ENCODE measurements at places on chromosomes 4 and X. TPM values are rescaled to one million over a fixed set of nuclear protein-coding genes. Genes with fewer than 3 reads are reported as not detected.

- no peaks in the 10 kb centered on the region for H3K36me3 ChIP-seq
- no peak overlapping the region for H3K27ac ChIP-seq
- no peaks in the 10 kb centered on the region for H3K27me3 ChIP-seq
- H3K4me1 ChIP-seq: no peaks in the 10 kb centered on the region
- no peak overlapping the region for H3K4me3 ChIP-seq
Observed at GRCh38 chr4:147725673-147726072, 6.2 kb upstream of the ARHGAP10 start.

Gene ATP1B4
- total RNA-seq: not detected

- H3K36me3 ChIP-seq: no peaks in the 10 kb centered on the region
- H3K4me3 ChIP-seq: no peak overlapping the region
- no peak overlapping the region for H3K27ac ChIP-seq
- H3K27me3 ChIP-seq: no peaks in the 10 kb centered on the region
- no peak for DNase-seq
- no peaks in the 10 kb centered on the region for H3K4me1 ChIP-seq
Observed at GRCh38 chr4:127344071-127344470, 288.7 kb upstream of the INTU start.

GRCh38 chrX:20320461-20321159, 53.9 kb upstream of the RPS6KA3 start:
- no peaks in the 10 kb centered on the region for H3K27me3 ChIP-seq
- DNase-seq: no peak
- no peaks in the 10 kb centered on the region for H3K36me3 ChIP-seq
- no peak overlapping the region for H3K27ac ChIP-seq

- H3K36me3 ChIP-seq: no peaks in the 10 kb centered on the region
- DNase-seq: no peak
- H3K27ac ChIP-seq: no peak overlapping the region
- no peaks in the 10 kb centered on the region for H3K4me1 ChIP-seq
Observed at GRCh38 chr4:184548648-184549341, 74.4 kb upstream of the IRF2 start.

GRCh38 chrX:149720021-149720689, 8.3 kb downstream of the MAGEA11 start:
- H3K4me1 ChIP-seq: no peaks in the 10 kb centered on the region
- H3K27ac ChIP-seq: no peak overlapping the region
- no peaks in the 10 kb centered on the region for H3K27me3 ChIP-seq
- H3K36me3 ChIP-seq: no peaks in the 10 kb centered on the region
- H3K4me3 ChIP-seq: no peak overlapping the region

DNA sequence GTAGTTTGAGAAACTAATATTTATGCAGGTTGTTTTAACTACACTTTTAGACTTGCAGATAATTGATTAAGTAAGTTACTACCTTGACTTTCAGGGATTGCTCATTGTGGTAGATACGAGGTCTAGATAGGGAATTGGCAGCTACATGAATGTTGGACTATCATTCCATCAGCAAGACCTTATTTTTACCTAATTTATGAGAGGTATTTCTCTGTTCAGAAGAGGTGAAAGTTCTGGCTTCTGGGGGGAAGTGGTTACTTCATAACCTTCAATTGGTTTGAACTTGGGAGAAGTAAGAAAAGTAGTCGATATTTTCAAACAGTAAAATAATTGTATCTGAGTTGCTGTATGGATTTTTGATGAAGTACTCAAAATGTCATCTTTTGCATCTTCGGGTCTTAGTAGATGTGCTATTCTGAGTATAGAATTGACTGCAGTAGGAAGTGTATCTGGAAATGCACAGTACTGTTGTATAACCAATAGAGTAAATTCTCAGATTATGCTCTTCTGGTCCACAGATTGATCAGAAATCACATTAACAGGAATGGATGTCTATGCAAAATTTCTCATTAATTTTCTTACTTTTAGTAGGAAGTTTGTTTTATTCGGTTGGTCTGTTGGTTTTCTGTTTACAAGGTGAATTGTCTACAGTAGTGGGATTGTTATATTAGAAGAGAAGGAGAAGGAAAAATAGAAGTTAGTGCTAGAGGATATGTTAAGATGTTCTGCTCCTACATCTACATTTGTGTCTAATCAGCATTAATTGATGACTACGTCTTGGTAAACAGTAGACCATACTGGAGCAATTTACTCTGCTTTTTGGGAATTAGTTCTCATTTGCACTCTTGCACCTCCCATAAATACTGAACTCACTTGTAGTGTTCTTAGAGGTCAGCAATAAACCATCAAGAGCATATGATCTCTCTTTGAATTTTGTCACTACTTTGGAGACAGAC, 3.0 kb downstream of the NFKB1 start:
- peak overlapping the region; percentile 85 for H3K4me3 ChIP-seq
- no peaks in the 10 kb centered on the region for H3K36me3 ChIP-seq
- no peak for DNase-seq
- peaks cover 42% of the 10 kb centered on the region for H3K4me1 ChIP-seq

- H3K27me3 ChIP-seq: no peaks in the 10 kb centered on the region
- no peak overlapping the region for H3K27ac ChIP-seq
- DNase-seq: no peak
- peaks cover 38% of the 10 kb centered on the region for H3K4me1 ChIP-seq
- H3K4me3 ChIP-seq: no peak overlapping the region
- H3K36me3 ChIP-seq: no peaks in the 10 kb centered on the region
Observed at GRCh38 chr4:70997546-70997945, 4.1 kb downstream of the DCK start.

- no peaks in the 10 kb centered on the region for H3K36me3 ChIP-seq
- no peaks in the 10 kb centered on the region for H3K4me1 ChIP-seq
- no peak overlapping the region for H3K27ac ChIP-seq
- no peaks in the 10 kb centered on the region for H3K27me3 ChIP-seq
- DNase-seq: no peak
Observed at GRCh38 chrX:11131146-11131545, 20.0 kb downstream of the HCCS start.

- no peaks in the 10 kb centered on the region for H3K4me1 ChIP-seq
- H3K27ac ChIP-seq: no peak overlapping the region
- H3K27me3 ChIP-seq: no peaks in the 10 kb centered on the region
- no peaks in the 10 kb centered on the region for H3K36me3 ChIP-seq
Observed at GRCh38 chrX:154850957-154851611, 16.6 kb upstream of the SMIM9 start.

- no peak for DNase-seq
Observed at GRCh38 chrX:143466130-143466529, 51.1 kb downstream of the SPANXN3 start.

- H3K4me3 ChIP-seq: no peak overlapping the region
- H3K4me1 ChIP-seq: no peaks in the 10 kb centered on the region
- H3K27ac ChIP-seq: no peak overlapping the region
- no peak for DNase-seq
- H3K27me3 ChIP-seq: no peaks in the 10 kb centered on the region
Observed at GRCh38 chrX:109952985-109953905, 49.7 kb upstream of the TMEM164 start.

Gene GPM6B
- total RNA-seq: not detected

DNA sequence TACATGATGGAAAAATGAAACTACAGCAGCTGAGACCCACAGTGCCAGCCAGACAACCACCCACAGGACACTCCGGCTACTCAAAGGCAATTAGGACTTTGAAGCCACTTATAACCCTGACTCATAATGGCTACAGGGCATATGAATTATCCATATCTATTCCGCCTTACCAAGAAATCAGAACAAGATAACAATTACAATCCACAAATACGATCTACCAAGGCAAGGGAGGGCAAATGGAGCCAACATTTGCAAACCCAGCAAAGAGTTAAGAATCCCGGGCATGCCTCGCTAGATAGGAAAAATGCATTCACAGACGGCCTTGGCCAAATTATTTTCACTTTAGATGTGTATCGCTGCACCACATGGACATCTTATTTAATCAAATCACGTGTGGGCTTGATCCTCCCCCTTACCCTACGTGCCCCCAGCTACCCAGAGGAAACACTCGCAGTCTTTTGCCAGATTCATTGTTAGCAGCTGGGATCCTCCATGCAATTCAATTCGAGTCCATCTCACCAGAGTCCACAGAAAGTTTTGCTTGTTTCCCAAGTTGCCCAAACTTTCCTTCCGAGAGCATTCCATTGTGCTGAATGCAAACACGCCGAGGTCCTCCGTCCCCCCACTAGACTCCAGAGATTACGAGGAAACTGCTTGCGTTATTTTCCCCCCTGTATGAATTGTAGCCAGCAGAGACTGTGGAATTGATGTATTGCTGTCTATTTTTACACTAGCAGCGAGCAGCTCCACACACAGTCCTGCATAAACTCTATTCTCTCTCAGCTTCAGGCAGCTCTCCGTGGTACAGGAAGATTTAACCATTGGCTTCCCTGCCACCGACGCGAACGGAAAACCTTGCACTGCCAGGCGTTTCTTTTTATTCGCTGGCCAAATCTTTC, 1.2 kb downstream of the PPARGC1A start:
- H3K36me3 ChIP-seq: no peaks in the 10 kb centered on the region
- no peaks in the 10 kb centered on the region for H3K27me3 ChIP-seq
- H3K4me3 ChIP-seq: no peak overlapping the region
- no peak for DNase-seq

DNA sequence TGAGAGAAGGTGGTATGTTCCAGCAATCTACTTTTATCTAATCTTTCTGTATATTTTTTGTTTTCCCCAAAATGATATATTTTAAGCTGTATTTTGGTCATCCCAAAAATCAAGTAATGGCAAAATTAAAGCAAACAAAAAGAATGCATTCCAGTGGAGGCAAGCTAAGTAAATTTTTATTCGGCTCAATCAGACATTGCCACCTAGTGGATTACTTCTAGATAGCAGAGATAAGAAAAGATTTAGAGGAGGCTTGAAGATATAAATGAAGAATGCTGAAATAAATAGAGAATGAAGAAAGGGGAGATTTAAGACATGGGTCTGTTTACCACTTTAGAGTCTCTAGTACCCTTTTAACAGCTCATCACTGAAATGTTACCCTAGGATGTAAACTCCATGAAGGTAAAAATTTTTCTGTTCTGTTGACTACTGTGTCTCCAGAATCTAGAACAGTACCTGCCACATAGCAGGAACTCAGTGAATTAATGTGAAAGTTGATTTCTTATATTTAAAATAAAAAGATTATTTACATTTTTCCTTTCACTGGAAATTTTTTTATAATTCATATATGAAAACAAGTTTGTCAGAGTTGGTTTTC, 110.9 kb upstream of the ANK2 start:
- no peaks in the 10 kb centered on the region for H3K36me3 ChIP-seq
- no peaks in the 10 kb centered on the region for H3K4me1 ChIP-seq
- H3K27me3 ChIP-seq: no peaks in the 10 kb centered on the region

Gene MAGEA9B
- not detected for total RNA-seq

Gene VSIG4
- total RNA-seq: 0.68 TPM

- no peak overlapping the region for H3K4me3 ChIP-seq
- no peak overlapping the region for H3K27ac ChIP-seq
- H3K36me3 ChIP-seq: no peaks in the 10 kb centered on the region
- DNase-seq: no peak
- no peaks in the 10 kb centered on the region for H3K4me1 ChIP-seq
- no peaks in the 10 kb centered on the region for H3K27me3 ChIP-seq
Observed at GRCh38 chrX:44972132-44972531, 99.1 kb downstream of the KDM6A start.

- DNase-seq: no peak
- H3K36me3 ChIP-seq: no peaks in the 10 kb centered on the region
- H3K27ac ChIP-seq: no peak overlapping the region
- no peak overlapping the region for H3K4me3 ChIP-seq
- no peaks in the 10 kb centered on the region for H3K27me3 ChIP-seq
Observed at GRCh38 chrX:130555341-130555740, 153.6 kb downstream of the RBMX2 start.

DNA sequence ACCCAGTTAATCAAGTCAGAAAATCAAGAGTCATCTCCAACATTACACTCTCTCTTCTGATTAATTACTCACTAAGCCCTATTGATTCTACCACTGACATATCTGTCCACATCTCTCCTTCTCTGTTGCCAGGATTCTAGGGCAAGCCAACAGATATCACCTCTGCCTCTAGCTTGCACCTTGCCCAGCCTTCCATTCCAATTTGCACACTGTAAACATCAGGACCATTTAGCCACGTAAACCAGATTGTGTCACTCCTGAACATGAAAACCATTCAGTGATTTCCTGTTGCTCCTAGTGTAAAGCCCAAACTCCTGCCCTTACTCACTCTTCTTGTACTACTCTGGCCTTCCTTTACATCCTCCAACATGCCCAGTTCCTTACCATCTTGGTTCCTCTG, 68.0 kb upstream of the PLS3 start:
- no peaks in the 10 kb centered on the region for H3K36me3 ChIP-seq
- no peaks in the 10 kb centered on the region for H3K27me3 ChIP-seq
- H3K4me1 ChIP-seq: no peaks in the 10 kb centered on the region
- no peak overlapping the region for H3K27ac ChIP-seq
- DNase-seq: no peak

Gene ADRA2C
- not detected for total RNA-seq

DNA sequence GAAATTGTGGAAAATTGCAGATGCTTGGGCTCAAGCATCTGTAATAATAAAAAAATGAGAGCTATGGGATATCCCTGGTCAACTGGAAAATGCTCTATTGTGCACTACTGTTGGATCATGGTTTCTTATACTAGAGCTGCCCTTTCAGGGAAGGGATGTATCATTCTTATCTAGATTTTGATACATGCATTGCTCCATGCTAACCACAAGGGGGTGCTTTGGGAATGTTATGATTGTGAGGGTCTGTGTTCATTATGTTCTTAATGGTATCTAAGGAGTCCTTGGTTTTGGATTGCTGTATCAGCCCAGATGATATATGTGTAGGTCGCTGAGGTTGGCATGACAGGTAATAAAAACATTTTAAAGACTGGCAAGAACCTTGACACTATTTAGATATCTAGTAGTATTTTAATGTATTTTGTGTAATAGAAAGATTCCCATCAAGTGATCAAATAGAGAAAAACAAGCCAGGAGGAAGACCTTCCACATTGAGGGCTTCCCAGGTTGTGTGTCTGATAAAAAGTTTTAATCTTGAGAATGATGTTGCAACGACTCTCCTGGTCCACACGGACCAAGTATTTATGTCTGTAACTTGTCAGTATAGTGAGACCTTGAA, 49.2 kb upstream of the TLR2 start:
- no peaks in the 10 kb centered on the region for H3K4me1 ChIP-seq
- peaks cover 53% of the 10 kb centered on the region for H3K36me3 ChIP-seq
- no peak overlapping the region for H3K4me3 ChIP-seq
- H3K27ac ChIP-seq: no peak overlapping the region

DNA sequence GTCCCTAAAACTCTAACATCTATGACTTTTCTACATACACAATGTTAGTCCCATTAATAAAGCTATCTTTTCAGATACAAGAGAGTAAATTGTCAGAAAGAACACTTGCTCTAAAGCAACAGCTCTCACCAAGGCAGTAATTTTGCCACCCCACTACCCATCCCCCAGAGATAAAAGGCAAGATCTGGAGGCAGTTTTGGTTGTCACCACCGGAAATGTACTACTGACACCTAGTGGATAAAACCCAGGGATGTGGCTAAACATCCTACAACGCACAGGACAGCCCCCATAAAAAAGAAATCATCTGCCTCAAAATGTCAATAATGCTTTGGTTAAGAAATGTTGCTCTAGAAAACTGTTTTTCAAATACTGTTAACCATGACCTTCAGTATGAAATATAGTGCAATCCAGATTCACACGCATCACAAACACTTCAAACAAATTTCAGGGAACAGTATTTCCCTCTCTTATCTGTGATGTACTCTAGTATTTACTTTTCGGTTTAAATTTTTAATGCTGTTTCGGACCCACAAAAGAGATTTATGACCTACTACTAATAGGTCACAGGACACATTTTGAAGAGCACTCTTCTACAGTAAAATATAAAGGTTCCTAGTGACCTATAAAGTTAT, 5.1 kb downstream of the FBXL5 start:
- no peaks in the 10 kb centered on the region for H3K36me3 ChIP-seq
- DNase-seq: peak; percentile 17
- H3K27ac ChIP-seq: no peak overlapping the region
- peaks cover 69% of the 10 kb centered on the region for H3K4me1 ChIP-seq
- H3K27me3 ChIP-seq: no peaks in the 10 kb centered on the region
- H3K4me3 ChIP-seq: no peak overlapping the region
